Renal cortex interstitium (tissue), 15 donors: ENCODE measurements at places on chromosomes 3 and 15. TPM values are rescaled to one million over a fixed set of nuclear protein-coding genes. Genes with fewer than 3 reads are reported as not detected.

The TMEM108 gene
- polyA plus RNA-seq = 1.9 TPM

The ZNF445 gene
- polyA plus RNA-seq = 22.5 TPM

The GPR176 gene
- polyA plus RNA-seq = 15.0 TPM

The LRTM1 gene
- polyA plus RNA-seq = not detected

DNA sequence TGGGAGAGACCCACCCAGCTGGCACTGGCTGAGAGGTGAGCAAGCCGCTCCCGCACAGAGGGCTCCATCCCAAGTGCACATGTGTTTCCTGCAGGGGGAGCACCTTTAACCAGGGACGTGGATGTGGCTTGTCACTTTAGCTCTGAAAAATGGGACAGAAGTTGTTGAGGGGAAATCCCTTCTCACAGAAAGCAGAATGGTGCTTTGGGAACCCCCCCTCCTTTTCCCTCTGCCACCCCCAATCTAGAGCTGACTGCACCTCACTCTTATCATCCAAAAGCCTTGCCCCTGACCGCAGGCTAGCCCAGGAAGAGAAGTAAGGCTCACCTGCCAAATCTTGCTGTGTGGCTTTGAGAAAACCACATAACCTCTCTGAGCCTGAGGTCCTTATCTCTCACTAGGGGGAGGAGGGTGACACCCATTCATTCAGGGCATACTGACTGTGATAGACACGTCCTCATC, 77.9 kb downstream of the RPN1 start:
- DNase-seq = no peak

DNA sequence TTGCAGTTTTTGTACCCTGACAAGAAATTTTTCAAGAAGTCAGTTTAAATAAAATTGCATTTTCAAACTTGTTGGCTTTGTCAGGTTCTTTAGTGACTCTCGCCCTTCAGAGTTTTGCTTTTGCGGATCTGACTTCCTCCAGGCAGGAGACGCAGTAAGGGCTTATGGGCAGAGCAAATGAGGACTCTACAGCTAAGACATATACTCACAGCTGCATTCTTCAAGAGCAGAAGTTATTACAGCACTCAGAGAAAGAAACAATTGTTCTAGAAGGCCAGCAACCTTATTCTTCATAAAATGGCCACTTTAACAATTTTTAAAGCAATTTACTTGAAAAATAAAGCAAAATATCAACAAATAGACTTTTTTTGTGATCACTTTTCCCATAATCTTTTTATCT, 438.8 kb upstream of the THRB start:
- DNase-seq = no peak

DNA sequence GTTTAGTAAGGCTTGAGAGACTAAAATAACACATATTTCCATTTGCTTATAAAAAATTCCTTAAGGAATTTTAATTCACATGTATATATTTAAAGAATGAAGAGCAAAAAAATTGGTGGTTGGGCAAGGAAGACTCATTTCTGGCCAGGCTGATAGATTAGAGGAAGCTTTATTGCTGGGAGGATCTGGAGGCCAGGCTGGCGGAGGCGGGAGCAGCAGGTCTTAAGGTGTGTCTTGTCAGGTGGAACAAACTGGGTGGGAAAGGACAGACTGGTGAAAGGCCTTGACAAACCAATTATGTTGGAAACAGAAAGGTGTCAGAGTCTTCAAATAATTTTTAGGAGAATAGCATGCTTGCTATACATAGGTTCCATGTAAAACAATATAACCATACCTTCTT, 124.7 kb downstream of the EPHA3 start:
- no peak for DNase-seq

DNA sequence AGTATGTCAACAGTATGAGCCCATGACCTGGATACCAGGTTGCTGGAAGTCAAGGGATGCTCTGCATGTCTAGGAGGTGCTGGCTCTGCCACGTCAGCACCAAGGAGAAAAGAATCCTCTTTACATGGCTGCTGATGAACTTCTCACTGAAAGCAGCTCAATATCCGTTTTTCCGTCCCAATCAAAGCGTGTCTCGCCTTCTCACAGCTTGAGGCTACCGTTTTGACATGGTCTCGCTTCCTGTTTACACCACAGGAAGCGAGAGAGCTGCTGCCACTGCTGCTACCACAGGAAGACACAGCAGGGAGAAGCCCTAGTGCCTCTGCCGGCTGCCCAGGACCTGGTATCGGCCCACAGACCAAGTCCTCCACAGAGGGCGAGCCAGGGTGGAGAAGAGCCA, 27.3 kb downstream of the STARD5 start:
- no peak for DNase-seq
